Stimulated activated CD4-positive, alpha-beta T cell treated with anti-CD3 and anti-CD28 coated beads, TNF-alpha, amount 100 ng/mL, for 48 hours (primary cell): ENCODE measurements at places on chromosomes 12 and 14.

GRCh38 chr12:24573621-24574020 lies 375.3 kb downstream of the BCAT1 start:
- no peak for DNase-seq

DNA sequence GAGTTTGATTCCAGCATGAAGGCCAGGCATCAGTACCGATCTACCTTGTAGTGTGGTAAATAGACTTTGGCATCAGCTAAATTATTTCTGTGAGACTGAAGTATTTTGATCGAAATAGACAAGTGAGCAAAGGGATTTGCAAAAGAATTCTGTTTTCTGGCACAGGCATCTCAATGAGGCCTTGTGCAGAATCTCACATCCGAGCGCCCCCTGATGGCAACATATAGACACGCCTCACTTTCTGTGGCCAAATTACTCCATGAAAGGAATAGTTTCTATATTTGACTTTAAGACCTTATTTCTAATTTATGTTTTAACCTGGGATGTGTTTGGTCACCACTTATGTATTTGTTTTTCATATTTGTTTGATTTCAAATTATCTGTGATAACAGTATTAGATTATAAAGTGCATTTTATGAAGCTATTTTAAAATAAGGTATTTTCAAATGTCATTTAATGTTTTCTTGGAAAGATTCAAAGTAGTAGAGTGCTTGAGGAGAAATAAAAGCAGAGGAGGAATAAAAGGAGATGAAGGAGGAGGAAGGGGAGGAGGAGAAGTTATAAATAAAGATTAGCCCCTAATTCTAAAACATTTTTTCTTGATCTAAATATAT lies 731.9 kb downstream of the NRXN3 start:
- no peak for DNase-seq

DNA sequence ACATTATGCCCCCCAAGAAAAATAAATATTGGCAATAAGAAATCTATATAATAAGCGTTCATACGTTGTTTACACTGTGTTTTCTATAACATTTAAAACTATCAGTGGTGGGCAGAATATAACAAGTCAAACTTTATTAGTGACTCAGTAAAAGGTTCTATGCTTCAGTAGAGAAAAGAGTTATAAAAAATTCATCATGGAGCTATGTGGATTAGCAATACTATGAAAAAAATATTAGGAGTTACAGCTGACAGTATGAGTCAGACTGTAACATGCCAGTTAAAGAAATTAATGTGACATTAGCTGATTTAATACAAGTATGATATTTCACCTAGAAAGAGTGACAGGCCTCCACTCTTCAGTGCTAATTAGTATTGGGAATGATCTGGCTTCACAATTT lies 125.1 kb upstream of the GARIN6 start:
- DNase-seq, result no peak

- DNase-seq, result no peak
Observed at GRCh38 chr12:100234166-100234565, 32.7 kb downstream of the DEPDC4 start.

DNA sequence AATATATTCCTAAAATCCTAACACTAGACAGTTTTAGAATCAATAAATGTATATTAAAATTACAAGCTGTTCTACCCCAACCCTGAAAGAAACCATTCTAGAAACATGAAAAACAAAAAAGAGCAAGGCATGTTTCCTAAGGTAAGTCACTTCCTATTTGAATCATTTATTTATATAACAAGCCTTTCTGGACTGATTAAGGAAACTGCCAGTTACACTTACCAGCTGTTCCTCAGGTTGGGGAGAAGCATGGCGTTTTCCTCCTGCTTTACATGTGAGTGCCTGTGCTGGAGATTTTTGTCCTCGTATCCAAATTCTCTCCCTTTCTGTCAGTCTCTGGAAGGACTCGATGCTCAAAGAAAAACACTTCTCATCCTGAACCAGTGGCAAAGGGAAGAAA lies 183.3 kb downstream of the EFCAB11 start:
- no peak for DNase-seq
